GOT3 (cell line): ENCODE measurements at places on chromosomes 7 and 10.

GRCh38 chr10:35276889-35277288 is 59.4 kb upstream of the CCNY start:
- DNase-seq, result no peak

GRCh38 chr10:22259280-22259679 is 41.5 kb upstream of the EBLN1 start:
- DNase-seq, result no peak

DNA sequence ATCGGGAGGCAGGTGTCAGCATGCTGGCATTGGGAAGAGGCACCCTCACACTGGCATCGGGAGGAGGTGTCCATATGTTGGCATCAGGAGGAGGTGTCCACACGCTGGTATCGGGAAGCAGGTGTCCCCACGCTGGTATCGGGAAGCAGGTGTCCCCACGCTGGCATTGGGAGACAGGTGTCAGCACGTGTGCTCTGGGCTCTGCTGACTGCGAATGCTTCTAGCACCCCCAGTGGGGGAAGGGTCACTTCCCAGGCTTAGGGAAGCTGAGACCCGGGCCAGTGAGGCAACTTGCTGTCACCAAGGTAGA is 92.5 kb upstream of the IKZF1 start:
- no peak for DNase-seq

GRCh38 chr10:99345350-99345749 is 16.2 kb downstream of the CNNM1 start:
- DNase-seq, result peak; percentile 10

DNA sequence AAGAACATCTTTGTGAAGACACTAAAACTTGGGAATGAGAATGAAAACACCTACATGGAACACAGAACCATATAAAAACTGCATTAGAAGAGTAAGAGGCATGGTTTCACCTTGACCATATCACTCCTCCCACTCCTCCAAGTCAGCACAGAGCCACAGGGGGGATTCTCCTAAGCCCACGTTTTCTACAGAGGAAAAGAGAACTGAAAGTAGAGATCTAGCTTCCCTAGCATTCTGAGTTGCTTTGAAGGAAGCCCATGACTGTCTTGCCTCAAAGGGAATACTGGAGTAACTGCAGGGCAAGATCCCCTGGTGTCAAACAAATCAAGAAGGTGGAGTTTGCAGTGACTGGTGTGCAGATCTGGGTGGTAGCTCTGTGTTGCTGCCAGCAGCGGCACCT is 43.9 kb downstream of the HBP1 start:
- DNase-seq, result no peak

DNA sequence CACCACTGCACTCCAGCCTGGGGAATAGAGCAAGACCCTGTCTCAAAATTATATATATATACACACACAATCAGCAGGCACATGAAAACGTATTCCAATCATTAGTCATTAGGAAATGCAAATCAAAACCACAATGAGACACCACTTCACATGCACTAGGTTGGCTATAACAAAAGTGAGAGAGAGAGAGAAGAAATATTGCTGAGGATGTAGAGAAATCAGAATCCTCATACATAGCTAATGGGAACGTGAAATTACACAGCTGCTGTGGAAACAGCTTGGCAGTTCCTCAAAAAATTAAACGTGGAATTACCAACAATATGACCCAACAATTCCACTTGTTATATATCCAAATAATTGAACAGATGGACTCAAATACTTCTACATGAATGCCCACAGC is 43.3 kb upstream of the CNNM1 start:
- DNase-seq, result no peak

DNA sequence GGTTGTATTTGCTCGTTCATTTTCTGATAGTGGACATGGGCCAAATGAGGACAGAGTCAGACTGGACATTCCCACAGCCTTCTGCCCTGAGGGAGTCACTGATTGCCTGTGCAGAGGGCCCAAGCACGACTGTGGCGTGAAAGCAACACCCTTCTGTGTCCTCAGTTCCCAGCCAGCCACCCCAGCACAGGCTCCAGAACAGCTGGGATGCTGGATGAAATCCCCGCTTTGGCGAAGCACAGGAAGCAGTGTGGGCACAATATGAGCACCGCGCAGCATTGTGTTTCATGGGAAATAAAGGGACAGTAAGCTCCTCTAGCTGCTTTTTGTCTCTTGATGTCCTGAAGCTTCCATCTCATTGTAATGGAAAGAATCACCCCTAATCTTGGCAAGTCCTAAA is 20.5 kb downstream of the TRIL start:
- no peak for DNase-seq

GRCh38 chr10:113788604-113789083 is 37.2 kb downstream of the PLEKHS1 start:
- DNase-seq, result peak; percentile 51

DNA sequence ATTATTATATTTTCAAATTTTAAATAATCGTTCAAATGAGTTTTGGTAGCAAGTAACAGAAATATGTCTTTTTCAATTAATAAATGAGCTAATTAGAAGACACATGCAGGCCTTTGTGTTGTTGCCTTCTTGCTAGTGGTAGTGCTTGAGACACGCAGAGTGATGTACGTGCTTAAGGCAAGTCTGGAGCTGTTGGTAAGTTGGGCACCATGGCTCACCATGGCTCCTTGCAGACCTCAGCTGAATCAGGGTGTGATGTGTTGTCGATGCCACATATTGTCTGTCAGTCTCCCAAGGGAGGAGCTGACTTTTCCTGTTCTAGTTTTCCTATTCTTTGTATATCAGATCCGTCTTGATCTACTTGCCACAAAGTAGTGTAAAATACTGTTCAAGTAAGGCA is 8.3 kb downstream of the CDK14 start:
- DNase-seq, result no peak

DNA sequence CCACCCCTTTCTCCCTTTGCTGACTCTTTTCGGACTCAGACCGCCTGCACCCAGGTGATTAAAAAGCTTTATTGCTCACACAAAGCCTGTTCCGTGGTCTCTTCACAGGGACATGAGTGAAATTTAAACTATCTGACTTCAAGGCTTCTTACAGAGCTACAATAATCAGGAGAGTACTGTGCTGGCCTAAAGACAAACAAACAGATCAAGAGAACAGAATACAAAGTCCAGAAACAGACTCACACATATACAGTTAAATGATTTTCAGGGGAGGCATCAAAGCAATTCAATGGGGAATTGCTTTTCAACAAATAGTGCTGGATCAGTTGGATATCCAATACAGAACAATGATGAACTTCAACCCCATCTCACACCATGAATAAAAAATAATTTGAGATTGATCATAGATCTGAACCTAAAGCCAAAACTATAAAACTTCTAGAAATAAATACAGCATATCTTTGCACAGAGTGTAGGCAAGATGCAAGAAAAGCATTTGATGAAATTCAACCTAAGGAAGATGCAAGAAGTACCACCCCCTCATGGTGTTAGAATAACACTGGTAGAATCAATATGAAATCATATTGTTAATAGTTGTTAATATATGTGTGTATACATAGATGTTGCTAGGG is 96.5 kb downstream of the ZFAND4 start:
- DNase-seq, result no peak

- no peak for DNase-seq
Measured at GRCh38 chr7:55594414-55594813, 22.1 kb upstream of the VOPP1 start.

DNA sequence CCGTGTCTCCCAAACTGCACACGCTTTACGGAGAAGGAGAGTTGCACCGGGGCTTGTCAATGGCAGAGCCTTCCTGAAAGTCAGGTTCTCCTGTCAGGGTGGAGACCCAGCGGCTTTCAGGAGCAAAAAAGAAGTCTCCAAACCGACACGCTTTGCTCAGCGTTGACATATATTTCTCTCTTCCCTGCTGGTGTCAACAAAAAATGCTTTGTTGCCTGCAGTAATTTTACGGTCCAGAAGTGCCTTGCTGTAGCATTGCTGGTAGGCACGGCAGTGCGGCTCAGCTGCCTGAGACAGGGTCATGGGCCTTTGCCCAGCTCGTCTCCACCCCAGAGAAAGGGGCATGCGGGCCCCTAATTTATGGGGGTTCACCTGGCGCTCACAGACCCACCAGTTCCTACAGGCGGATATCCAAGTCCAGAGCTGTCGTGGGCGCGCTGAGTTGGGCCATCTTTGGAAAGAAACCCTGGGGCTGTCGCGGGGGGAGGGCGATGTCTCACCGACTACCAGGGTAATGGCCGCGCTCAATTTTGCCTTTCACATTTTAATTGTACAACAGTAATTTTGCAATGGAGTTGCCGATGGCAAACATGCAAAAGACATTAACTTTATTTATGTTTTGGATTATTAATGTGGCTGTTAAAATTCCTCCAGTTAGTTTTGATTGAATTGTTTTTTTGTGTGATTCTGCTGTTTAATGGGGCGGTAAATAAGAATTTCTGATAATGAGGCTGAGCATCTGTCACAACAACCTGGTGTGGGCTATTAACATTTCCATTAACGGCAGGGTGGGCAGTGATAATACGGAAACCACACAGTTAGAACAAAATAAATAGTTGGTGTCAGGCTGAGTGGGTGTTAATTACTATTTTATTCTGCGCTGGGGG is 478.2 kb upstream of the FOXK1 start:
- DNase-seq, result no peak

DNA sequence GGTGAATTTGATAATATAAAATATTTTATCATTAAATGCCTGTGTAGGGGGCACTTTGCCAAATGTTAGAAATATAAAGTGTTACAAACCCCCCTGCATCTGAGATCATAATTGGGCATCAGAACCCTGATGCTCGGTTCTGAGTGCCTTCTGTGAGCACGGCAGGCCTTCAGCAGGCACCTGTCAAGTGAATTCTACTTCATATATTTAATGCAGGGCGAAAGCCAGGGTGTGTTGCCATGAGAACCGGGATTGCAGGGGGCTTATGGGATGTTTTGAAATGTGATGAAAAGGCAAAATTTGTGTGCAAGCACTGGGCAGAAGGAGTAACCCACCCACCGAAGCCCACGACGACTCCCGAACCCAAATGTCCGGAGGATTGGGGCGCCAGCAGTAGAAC is 57.2 kb downstream of the MRC1 start:
- no peak for DNase-seq

DNA sequence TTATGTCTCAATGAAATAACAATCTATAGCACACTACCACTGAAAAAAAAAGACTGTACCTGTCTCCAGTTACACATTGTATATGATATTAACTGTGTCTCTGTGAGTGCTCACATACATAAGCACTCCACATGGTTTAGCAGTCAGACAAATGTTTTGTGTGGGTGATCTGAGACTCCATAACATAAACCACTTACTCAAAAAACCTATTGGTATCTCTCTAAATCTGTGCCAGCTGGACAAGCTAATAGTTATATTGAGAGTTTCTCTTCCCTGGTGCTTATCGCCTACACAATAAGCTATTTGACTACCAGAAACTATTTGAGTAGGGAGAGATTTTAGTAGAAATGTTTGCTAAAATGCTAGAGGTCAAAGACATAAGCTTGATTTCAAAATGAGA is 190.1 kb upstream of the AGR3 start:
- DNase-seq, result no peak

- no peak for DNase-seq
Measured at GRCh38 chr10:36455526-36456133, 669.8 kb upstream of the ANKRD30A start.

- DNase-seq, result no peak
Measured at GRCh38 chr10:99611326-99611725, 8.9 kb downstream of the SLC25A28 start.

- DNase-seq, result no peak
Measured at GRCh38 chr7:85287106-85287825, 100.4 kb upstream of the SEMA3D start.
